ENCODE measurements at places on chromosomes 13 and 19.

DNA sequence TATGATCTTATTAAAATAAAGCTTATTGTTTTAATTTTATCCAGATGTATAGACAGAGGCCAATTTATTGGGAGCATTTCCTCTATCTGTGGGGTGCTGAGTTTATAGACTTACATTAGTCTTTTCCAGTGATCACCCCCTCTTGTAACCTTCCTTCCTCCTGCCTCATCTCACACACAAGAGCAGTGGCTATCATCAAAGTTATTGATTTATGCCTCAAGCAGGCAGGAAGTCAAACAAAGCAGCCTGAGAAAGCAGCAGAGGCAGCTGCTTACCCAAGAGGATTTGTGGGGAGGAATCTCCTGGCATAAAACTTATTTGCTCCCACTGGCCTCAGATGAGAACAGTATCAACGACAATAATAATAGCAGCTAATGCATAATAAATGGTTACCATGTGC lies 26.3 kb upstream of the DCLK1 start:
- peak; percentile 52 for DNase-seq

GRCh38 chr13:109821103-109821502 lies 34.7 kb upstream of the IRS2 start:
- no peak for DNase-seq

DNA sequence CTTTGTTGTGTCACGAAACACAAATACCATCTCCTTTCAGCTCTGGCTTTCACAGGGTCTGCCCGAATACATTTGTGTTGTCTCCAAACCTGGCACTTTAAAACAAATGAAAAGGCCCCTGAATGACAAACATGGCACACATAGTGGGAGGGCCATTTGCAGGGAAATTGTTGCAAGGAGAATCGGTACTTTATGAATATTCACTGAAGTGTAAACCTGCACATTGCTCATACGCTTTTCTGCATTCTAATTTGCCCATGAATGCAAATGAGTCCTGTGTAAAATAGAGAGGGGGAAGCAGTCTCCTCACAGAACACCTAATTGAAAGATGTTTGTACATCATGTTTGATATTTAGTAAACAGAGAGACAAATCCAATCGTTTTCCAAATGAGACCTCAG lies 82.7 kb upstream of the PCDH8 start:
- DNase-seq, result no peak

- peak; percentile 68 for DNase-seq
These were observed 2.1 kb downstream of the ZNF575 start for GRCh38 chr19:43534816-43535761.

- DNase-seq, result no peak
These were observed 683.1 kb downstream of the DIAPH3 start for GRCh38 chr13:59480396-59481259.

Measured in stomach (tissue), 19 donors.